ENCODE measurements at places on chromosomes 7 and 10.
A peak's percentile ranks its signal among the peaks of the same experiment; 100 is the strongest.

- no peak for DNase-seq
Observed at GRCh38 chr7:127629268-127629854, 11.4 kb upstream of the PAX4 start.

DNA sequence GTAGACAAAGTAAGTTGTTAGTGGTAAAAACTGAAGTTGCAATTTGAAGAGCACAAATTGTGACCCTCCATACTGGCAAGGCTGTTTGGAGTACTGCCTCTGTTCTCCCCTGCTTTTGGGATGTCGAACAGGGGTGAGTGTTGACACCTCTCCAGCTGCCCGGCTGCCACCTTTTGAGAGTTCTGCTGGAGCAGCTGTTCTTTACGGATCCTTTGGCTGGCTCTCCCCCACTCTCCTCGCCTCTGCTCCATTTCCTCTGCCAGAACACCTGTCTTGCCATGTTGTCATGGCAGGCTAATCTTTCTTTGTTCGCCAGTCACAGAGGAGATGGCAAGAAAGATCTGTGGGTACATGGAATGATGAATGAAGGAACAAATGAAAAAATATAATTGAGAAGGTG, 34.9 kb downstream of the INSYN2A start:
- no peak for DNase-seq

DNA sequence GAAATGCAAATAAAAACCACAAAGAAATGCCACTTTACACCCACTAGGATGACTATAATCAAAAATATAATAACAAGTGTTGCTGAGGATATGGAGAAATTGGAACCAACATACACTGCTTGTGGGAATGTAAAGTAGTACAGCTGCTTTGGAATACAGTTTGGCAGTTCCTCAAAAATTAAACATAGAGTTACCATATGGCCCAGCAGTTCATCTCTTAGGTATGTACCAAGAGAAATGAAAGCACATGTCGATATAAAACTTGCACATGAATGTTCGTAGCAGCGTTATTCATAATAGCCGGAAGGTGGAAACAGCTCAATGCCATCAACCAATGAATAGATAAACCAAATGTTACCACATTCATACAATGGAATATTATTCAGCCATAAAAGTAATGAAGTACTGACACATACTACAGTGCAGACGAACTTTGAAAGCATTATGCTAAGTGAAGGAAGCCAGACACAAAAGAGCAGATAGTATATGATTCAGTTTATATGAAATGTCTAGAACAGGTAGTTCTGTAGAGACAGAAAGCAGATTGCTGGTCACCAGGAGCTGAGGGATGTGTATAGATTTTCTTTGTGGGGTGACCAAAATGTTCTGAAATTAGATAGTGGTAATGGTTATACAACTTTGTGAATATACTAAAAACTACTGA, 12.4 kb downstream of the BCAP29 start:
- DNase-seq = no peak

GRCh38 chr7:56063500-56063881, 595 bp upstream of the SUMF2 start:
- DNase-seq = no peak

- DNase-seq = no peak
Observed at GRCh38 chr7:78777829-78778228, 675.6 kb downstream of the MAGI2 start.

DNA sequence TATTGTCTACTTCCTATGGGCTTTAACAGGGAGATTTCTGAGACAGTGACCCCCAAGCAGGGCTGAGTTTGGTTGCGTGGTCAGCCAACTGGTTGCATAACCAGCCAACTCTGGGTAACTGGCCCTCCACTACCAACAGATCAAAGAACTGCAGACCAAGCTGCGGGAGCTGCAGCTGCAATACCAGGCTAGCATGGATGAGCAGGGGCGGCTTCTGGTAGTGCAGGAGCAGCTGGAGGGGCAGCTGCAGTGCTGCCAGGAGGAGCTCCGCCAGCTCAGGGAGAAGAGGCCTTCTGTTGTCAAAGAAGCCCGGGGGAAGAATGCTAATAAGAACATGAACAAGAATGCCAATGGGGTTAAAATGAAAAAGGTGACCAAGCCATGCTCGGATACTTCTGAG, 15.7 kb upstream of the FLNC start:
- no peak for DNase-seq

- no peak for DNase-seq
Observed at GRCh38 chr10:64036321-64036930, 515.2 kb downstream of the REEP3 start.

- no peak for DNase-seq
Observed at GRCh38 chr10:20737107-20737506, 160.0 kb downstream of the NEBL start.

DNA sequence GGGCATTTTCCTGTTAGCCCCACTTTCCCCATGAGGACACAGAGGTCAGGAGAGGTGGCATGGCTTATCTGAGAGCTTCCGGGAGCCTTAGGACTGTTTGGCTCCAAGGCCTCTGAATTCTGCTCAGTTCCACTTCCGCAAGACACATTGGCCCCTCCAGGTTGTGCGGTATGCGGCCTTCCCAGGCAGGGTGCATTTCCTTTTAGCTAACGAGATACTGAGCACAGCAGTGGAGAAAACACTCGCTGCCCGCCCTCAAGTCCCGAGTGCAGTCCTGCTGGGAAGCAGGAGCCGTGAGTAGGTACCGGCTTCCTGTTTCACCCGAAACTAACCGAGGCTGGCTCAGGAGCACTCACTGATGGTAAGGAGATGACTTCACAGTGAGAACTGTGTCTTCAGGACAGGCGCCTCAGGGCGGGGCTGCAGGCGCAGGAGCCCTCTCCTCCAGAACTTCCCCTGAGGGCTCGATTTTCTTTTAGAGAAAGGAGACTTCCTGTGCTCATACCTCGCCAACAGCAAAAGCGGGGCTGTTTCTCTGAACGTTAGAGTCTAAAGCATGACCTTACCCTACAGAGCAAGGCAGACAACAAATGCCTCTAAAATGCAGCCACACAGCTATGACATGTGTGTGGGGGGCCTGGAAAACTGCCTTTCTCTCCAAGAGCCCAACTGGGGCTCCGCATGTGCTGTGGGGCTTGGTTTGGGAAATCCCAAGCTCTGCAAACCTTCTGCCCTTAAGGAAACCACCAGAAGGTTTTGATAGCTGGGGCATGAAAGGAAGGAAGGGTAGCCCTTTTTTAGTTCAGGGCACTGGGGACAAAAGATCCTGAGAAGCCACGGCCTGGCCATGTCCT, 25.9 kb downstream of the RGS10 start:
- peak; percentile 59 for DNase-seq

GRCh38 chr10:19688344-19688743, 127.9 kb upstream of the PLXDC2 start:
- no peak for DNase-seq

DNA sequence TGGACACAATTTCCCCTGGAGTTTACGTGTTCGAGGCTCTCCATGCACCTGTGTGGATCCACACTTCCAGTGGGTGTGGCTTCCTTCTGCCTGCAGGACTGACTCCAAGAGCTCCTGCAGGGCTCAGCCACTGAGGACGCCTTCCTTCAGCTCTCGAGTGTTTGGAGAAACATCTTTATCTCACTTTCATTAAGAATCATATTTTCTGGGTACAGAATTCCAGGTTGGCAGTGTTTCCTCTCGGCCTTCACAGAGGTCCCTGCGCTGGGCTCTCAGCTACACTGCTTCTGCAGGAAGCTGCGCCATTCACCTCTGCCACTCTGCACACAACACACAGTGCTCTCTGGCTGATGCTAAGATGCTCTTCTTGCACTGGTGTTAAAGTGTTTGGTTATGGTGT, 69.9 kb upstream of the NKX6-2 start:
- DNase-seq = peak; percentile 12

DNA sequence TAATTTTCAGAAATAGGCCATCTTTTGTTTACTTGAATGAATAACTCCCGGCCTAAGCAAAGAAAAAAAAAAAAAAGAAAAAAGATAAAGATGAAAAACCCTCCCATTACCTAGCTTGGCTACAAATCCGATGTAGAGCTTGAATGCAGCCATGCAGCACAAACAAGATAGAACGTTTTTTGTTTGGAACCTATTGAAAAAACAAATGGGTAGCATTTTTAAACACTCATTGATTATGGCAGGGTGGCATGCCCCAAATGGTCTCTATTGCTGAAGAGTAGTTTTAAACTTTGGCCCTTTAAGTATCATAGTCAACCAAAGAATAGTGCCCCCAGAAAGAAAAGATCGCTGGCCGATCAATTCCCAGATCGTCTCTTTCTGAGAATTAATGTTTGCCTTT, 84.4 kb downstream of the VTI1A start:
- no peak for DNase-seq

GRCh38 chr7:123431075-123431614, 103.2 kb downstream of the IQUB start:
- DNase-seq = no peak

- DNase-seq = no peak
Observed at GRCh38 chr7:184294-185264, 7.8 kb upstream of the FAM20C start.

DNA sequence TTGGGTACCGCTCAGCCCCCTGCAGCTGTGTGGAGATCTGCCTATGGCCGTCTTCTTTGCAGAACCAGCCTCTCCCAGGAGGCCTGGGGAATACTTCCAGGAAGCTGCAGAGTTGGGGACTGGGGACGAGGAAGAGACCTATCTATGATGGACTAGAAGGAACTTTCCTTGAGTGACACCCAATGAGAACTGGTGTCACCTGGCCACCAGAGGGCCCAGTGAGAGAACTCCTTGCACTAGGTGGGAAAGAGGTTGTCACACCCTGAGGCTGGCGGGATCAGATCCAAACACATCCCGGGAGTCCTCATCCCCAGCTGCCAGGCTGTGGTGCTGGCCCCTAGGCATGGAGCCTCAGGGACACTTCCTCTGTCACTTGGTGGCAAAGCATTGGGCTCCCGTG, 4.9 kb upstream of the GRID2IP start:
- DNase-seq = no peak

DNA sequence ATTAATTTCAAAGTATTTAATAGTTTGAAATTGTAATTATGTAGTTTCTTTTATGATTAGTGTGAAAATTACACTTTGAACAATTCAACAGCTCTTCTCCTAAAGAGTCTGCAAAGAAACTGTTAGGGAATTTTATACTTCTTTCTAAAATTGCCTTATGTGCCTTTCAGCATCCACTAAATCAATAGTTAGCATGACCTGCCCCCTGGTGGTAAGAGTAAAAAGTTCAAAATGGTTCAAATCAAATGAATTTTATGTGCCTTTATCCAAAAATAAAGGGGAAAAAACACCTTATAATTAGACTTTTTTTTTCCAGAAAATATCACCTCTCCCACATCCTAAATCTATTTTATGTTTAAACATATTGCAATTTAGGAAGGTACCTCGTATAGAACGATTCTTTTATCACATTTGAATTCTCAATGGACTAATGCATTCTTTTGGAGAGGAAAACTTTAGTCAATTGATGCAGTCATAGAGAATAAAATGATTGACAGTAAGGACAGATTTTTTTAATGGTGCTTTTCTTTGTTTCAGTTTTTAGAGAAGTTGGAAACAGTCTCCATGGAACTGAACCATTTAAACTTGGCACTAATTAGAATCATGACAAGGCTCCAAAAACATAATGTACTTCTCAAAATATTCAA, 163.7 kb downstream of the SEMA3D start:
- DNase-seq = no peak

GRCh38 chr10:689452-690371, at the start of gene DIP2C:
Gene DIP2C (minus strand): TSS chr10:689668. CDS start chr10:689578, 90 bp downstream.
- DNase-seq = peak; percentile 95
